ENCODE measurements at places on chromosomes 1 and 21.

GRCh38 chr1:89987159-89987819 is 7.6 kb upstream of the ZNF326 start:
- peak; percentile 66 for DNase-seq

- DNase-seq = no peak
Measured at GRCh38 chr1:27011976-27012563, 580 bp downstream of the TENT5B start.

DNA sequence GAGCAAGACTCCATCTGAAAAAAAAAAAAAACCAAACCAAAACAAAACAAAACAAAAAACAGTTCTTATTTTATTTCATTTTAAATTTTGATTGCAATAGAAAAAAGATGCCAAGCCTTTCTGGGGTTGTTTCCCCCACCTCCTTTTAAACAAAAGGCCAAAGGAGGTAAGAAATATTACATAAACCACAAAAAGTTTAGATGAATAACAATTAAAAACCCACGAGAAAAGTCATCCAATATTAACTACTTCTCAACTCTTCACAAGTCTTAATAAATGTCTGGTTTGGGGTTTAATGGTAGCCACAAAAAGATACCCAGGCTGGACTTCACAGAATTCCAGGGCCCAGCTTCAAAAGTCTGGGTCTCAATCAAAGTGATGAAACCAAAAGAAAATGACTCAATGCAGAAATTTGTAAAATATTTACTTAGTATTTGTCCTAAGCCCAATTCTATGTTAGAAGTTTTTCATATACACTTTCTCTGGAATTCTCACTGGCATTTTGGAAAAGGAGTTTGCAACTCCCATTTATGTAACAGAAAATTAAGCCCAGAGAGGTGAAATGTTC is 47.0 kb upstream of the SDC3 start:
- no peak for DNase-seq

DNA sequence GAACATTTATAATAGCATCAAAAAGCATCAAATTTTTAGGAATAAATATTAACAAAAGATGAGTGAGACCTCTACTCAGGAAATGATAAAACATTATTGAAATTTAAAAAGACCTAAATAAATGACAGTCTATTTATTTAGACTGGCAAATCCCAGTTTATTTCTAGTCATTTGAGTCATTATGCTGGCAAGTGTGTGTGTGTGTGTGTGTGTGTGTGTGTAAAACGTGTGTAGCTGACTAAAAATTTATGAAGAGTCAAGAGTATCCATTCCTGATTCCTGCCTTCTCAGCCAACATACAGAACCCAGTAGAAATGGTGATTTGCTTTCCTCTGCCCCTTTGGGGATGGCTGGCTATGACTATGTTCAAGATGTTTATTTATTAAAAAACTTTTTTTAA is 46.2 kb downstream of the OSBPL9 start:
- no peak for DNase-seq

- DNase-seq = no peak
Measured at GRCh38 chr1:240054109-240054701, 37.5 kb upstream of the FMN2 start.

GRCh38 chr21:28640326-28640725 is 352.4 kb downstream of the LTN1 start:
- no peak for DNase-seq

DNA sequence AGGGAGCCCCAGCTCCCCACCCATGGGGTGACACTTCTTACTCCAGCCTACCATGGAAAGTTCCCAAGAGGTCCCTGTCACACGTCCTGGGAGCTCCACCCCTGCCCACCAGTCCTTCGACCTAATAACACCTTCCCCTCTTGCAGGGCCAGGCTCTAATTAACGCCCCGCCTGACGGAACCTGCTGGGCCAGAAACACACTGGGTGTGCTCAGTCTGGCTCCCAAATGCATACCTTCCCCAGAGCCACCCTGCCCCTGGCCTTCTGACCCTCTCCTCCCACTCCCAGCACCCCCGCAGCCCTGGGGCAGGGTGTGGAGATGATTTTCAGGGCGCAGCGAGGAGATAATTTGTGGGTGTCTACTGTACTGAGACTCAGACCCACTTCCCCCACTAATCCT is 20.6 kb downstream of the PGLYRP3 start:
- DNase-seq = no peak

- DNase-seq = no peak
Measured at GRCh38 chr1:28064064-28064463, 24.3 kb downstream of the EYA3 start.

DNA sequence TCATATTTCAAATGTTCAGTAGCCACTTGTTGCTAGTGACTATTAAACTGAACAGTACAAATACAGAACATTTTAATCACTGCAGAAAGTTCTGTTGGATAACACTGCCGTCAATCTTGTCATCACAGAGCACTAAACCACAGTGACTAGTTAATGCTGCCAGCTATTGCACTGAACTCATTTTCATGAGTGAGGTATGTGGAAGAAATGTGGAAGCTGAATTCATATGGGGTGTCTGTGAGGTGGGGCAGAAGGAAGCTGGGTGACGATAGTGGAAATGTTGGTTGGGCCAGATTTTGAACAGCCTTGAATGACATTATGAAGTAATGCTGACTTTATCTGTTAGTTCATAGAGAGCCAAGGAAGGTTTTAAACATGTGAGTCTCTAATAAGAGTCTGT is 49.6 kb downstream of the OSBPL9 start:
- DNase-seq = no peak

Data from SJSA1 (cell line).